ENCODE measurements at places on chromosomes 2 and 18.

GRCh38 chr2:44245083-44245861 lies 30.0 kb upstream of the SLC3A1 start:
- peak; percentile 33 for DNase-seq

DNA sequence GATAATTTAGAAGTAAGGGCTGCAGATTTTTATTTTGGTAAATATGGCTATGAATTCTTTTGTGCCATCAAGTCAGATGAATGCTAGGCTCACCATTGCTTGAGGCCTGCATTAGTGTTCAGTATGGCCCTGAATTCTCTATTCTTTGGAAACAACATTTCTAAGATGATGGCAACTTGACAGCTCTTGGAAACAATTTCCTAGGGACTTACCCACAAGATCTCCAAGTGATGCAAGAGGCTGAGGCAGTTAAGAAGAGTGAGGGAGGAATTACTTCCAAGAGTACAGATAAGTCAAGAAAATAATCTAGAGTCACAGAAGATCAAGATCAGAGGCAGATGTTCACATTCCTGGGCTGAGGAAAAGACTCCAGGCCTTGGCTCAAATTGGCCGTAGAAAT lies 129.1 kb downstream of the NRP2 start:
- DNase-seq, result no peak

DNA sequence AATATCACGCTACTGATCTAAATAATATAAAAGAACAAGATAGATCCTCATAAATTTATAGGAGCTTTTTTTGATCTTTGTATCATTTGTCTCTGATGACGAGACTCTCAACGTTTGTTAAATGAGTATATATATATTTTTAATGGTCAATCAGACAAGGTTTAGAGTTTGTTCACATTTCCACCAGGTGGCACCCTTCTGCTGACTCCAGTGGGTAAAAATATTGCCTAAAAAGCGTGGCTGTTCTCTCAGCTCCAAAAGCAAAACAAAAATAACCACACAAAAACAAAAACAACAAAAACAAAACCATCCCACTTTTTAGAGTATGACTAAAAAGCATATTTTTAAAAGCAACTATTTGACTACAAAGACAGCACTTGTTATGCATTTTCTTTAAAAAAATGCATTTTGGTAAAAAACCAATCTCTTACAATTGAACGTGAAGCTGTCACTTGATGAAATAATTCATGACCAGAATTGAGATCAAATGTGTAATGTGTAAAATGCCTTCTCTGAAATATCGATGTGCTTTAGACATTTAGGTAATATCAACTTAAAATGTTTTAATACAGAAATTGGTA lies 723.2 kb downstream of the DPP10 start:
- peak; percentile 54 for DNase-seq

GRCh38 chr2:192265751-192266150 lies 71.0 kb upstream of the TMEFF2 start:
- no peak for DNase-seq

- no peak for DNase-seq
Measured at GRCh38 chr2:240650254-240650965, 25.1 kb downstream of the GPR35 start.

DNA sequence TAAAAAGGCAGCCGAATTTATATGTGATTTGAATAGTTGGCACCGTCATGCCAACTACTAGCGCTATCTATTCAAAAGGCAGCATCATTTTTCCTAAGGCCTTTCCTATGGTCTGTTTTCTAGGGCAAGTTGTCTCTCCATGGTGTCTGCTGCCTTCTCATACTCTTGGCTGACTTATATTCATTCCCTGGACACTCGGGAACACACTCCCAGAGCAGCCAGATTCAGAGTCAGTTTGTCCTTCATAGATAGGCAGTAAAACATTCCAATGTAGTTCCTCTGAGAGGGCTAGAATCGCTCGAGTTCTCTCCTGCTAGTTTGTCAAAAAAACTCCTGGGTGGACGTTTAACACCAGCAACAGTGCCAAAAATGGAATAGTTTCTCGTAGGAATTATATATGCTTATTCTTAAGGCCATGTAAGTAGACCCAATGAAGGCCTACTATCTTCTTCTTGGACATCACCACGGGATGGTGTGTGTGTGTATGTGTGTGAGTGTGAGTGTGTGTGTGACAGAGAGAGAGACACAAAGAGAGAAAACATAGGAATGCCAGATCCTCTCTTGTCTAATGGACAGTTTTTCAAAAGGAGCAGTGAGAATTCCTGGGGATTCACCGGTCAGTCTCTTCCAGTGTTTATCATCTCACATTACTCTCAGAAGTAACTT lies 129.3 kb upstream of the CTAGE1 start:
- DNase-seq, result no peak

GRCh38 chr2:34646901-34647300 lies 1047.8 kb upstream of the FAM98A start:
- no peak for DNase-seq

DNA sequence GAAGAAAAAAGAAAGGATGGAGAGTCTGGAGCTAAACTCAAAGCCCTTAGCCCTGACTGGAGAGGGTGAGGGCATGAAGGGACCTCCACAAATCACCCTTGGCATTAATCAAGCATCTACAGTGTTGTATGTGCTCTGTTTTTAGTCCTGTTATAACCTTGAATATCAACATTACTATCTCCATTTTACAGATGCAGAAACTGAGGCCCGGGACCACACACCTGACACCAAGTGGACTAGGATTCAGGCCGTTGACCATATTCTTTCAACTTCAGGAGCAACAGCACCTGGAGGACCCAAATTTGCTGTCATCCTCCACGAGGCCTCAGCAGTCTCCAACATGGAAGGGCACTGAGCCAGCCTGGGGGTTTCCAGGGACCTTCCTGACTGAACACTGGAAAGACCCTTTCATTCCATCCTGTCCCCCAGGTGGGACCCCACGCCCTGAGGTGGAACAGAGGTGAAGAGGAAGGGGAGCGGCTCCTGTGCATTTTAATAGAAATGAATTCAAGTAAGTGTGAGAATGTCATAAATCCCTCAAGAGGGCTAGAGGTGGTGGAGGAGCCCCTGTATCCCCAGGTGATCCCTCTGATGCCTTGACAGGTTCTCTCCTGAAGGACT lies 41.0 kb downstream of the SERTAD2 start:
- DNase-seq, result no peak

All from renal pelvis (tissue), 12 donors.